ENCODE measurements at places on chromosomes 1 and 21.

GRCh38 chr1:206066479-206067171, 13.7 kb downstream of the RHEX start:
- no peak for DNase-seq
- H3K36me3 ChIP-seq, result no peaks in the 10 kb centered on the region
- no peak overlapping the region for H3K4me3 ChIP-seq
- no peaks in the 10 kb centered on the region for H3K27me3 ChIP-seq

DNA sequence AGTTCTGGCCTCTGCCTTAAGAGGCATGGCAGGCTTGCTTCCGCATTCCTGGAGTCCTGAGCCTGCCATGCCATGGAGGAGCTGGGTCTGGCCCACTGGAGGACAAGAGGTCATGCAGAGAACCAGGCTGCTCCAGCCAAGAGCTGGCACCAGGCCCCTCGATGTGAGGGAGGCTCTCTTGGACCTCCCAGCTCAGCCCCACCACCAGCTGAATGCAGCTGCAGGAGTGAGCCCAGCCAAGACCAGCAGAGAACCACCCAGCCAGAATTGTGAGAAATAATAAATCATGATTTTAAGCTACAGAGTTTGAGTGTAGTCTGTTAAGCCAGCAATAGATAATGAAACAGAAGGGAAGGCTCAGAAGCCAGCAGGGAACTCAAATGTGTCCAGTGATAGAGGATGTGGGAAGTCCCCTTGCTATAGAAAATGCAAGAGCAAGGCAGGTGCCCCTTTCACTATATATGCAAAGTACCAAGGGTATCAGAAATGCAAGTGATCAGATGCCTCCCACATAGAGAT, 118.4 kb downstream of the HIVEP3 start:
- no peak overlapping the region for H3K4me3 ChIP-seq
- no peaks in the 10 kb centered on the region for H3K27me3 ChIP-seq
- H3K27ac ChIP-seq, result no peak overlapping the region
- no peaks in the 10 kb centered on the region for H3K36me3 ChIP-seq

DNA sequence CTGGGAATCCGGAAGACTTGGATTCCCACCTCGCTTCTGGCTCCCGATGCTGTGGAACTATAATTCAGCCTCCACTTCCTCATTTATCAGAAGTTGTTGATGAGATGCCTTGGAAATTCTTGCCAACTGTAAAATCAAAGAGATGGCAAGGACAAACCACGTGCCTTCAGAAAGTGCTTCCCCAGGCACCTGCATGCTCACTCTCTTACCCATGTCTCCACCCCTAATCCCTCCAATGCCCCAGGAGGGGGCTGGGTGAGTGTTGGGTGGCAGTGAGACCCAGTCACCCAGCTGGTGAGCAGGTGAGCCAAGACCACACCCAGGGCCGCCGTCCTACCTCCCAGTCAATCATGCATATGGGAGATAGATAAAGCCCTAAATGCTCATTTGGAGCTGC, 160.8 kb downstream of the PSMG1 start:
- H3K36me3 ChIP-seq, result no peaks in the 10 kb centered on the region
- H3K4me1 ChIP-seq, result peaks cover 19% of the 10 kb centered on the region
- H3K27ac ChIP-seq, result peak overlapping the region; percentile 56

GRCh38 chr1:43843684-43844083, 89.9 kb upstream of the ARTN start:
- H3K27me3 ChIP-seq, result no peaks in the 10 kb centered on the region
- no peak overlapping the region for H3K27ac ChIP-seq
- DNase-seq, result no peak
- no peaks in the 10 kb centered on the region for H3K4me1 ChIP-seq
- no peak overlapping the region for H3K4me3 ChIP-seq

GRCh38 chr21:29186246-29186645, 55.8 kb downstream of the MAP3K7CL start:
- DNase-seq, result no peak
- H3K27me3 ChIP-seq, result no peaks in the 10 kb centered on the region
- H3K36me3 ChIP-seq, result no peaks in the 10 kb centered on the region
- peaks cover 35% of the 10 kb centered on the region for H3K4me1 ChIP-seq
- H3K4me3 ChIP-seq, result no peak overlapping the region

DNA sequence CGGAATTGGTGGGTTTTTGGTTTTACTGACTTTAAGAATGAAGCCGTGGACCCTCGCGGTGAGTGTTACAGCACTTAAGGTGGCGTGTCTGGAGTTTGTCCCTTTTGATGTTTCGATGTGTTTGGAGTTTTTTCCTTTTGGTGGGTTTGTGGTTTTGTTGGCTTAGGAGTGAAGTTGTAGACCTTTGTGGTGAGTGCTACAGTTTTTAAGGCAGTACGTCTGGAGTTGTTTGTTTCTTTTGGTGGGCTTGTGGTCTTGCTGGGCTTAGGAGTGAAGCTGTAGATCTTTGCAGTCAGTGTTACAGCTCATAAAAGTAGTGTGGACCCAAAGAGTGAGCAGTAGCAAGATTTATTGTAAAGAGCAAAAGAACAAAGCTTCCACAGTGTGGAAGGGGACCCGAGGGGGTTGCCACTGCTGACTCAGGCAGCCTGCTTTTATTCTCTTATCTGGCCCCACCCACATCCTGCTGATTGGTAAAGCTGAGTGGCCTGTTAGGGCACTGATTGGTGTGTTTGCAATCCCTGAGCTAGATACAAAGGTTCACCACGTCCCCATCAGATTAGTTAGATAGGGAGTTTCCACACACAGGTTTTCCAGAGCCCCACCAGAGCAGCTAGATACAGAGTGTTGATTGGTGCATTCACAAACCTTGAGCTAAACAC, 20.9 kb downstream of the HENMT1 start:
- H3K4me1 ChIP-seq, result no peaks in the 10 kb centered on the region
- no peak for DNase-seq
- peaks cover 3% of the 10 kb centered on the region for H3K36me3 ChIP-seq
- no peak overlapping the region for H3K27ac ChIP-seq
- H3K27me3 ChIP-seq, result no peaks in the 10 kb centered on the region
- H3K4me3 ChIP-seq, result no peak overlapping the region

DNA sequence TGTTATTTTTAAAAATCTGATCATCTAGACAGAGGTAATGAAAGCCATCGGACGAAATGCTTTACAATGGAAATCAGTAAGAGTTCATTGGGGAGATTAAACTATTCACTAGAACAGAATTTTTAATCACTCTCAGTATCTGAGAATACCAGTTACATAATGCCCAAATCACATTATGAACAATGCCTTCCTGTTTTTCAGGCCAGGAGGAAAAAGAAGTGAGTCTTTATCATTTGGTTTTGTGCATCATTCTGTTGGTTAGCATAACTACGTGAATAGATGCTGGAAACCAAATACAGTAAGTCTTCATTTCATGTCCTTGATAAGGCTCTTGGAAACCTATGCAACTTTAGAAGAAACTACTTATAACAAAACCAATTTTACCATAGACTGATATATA, 18.0 kb upstream of the ASB17 start:
- no peak overlapping the region for H3K27ac ChIP-seq
- no peaks in the 10 kb centered on the region for H3K36me3 ChIP-seq
- DNase-seq, result no peak
- no peaks in the 10 kb centered on the region for H3K27me3 ChIP-seq
- H3K4me1 ChIP-seq, result no peaks in the 10 kb centered on the region

- peaks cover 53% of the 10 kb centered on the region for H3K4me1 ChIP-seq
- H3K4me3 ChIP-seq, result no peak overlapping the region
- H3K36me3 ChIP-seq, result no peaks in the 10 kb centered on the region
- DNase-seq, result peak; percentile 94
- no peaks in the 10 kb centered on the region for H3K27me3 ChIP-seq
- H3K27ac ChIP-seq, result peak overlapping the region; percentile 92
These were observed 4.5 kb downstream of the HDGF start for GRCh38 chr1:156746728-156747631.

- H3K4me3 ChIP-seq, result no peak overlapping the region
- peaks cover 73% of the 10 kb centered on the region for H3K4me1 ChIP-seq
- DNase-seq, result peak; percentile 35
- no peaks in the 10 kb centered on the region for H3K36me3 ChIP-seq
These were observed 160.2 kb downstream of the DHRS3 start for GRCh38 chr1:12457771-12458170.

GRCh38 chr1:156487862-156488261, 12.7 kb downstream of the MEF2D start:
- no peaks in the 10 kb centered on the region for H3K36me3 ChIP-seq
- H3K27ac ChIP-seq, result no peak overlapping the region
- peaks cover 70% of the 10 kb centered on the region for H3K4me1 ChIP-seq

DNA sequence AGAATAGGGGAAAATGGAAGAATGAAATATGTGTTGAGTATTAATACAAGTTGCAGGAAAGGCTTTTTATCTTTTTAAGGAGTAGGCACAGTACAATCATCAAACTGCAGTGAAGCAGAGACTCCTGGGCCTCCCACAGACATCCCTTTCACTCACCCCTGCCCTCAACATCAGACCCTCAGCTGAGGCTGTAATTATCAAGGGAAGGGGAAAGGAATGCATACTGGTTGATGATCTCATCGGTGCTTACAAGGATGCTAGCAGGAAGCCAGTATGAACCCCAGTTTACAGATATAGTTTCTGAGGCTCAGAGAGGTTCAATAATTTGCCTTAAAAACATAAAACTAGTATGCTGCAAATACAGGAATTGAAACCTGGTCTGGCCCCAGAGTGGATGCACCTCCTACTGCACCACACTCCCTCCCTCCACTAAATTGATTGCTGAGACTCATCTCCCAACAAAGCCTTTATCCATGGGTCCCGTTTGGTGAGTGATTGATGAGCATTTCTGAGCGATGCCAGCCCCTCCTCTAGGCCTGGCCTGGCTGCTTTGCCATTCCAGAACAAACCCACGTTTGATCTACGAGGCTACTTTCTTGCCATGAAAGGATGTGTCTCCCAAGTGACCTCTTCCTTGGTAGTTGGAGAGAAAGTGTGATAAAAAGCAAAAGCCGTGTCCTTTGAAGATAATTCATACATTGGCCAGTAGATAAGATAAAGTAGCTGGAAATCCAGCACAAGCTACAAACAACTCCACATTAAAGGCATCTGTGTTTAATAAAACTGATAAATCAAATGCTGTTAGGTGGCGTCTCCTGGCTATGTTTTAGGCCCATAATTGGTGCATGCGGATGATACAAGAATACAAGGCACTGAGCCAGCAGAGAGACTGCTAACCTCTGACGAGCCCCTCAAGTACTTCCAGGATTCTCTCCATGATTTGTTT, 233.9 kb upstream of the CAMK1G start:
- H3K4me1 ChIP-seq, result no peaks in the 10 kb centered on the region
- DNase-seq, result no peak
- no peaks in the 10 kb centered on the region for H3K27me3 ChIP-seq
- no peaks in the 10 kb centered on the region for H3K36me3 ChIP-seq

GRCh38 chr1:174007851-174008250, 14.3 kb downstream of the RC3H1 start:
- no peak overlapping the region for H3K4me3 ChIP-seq
- no peak for DNase-seq

DNA sequence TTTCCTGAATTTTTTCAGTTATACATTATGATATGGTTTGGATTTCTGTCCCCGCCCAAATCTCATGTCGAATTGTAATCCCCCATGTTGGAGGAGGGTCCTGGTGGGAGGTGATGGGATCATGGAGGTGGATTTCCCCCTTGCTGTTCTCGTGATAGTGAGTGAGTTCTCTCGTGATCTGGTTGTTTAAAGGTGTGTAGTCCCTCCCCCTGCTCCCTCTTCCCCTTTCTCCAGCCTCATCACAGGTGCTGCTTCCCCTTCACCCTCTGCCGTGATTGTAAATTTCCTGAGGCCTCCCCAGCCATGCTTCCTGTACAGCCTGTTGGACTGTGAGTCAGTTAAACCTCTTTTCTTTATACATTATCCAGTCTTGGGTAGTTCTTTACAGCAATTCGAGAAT, 93.2 kb upstream of the HNRNPU start:
- H3K4me1 ChIP-seq, result peaks cover 6% of the 10 kb centered on the region
- H3K27me3 ChIP-seq, result no peaks in the 10 kb centered on the region
- no peaks in the 10 kb centered on the region for H3K36me3 ChIP-seq
- no peak overlapping the region for H3K27ac ChIP-seq
- no peak overlapping the region for H3K4me3 ChIP-seq
- no peak for DNase-seq

DNA sequence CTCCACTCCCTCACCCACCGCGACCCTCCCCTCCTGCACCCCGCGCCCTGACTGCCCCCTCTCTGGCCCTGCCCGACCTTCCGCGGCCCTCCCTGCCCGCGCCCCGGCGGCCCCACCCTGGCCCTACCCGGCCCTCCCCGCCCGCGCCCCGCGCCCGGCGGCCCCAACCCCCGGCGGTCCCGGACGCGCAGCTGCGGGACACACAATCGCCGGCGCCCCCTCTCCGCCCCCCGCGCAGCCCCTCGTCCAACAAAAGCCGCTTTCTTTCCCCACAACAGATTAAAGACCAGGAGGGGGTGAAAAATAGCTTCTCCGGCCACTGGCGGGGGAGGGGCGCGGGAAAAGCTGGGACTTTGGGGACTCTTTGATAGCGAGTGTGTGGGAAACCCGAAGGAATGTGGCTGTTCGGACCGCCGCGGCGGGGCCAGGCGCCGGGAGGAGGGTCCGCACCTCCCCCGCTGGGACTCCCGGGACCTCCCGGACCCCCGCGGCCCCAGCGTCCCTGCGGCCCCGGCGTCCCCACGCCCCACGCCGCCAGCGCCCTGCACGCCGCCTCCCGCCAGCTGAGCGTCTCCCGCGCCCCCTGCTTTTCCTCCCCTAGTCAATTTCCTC, 8.8 kb upstream of the ID3 start:
- peak overlapping the region; percentile 33 for H3K27ac ChIP-seq
- no peak overlapping the region for H3K4me3 ChIP-seq

- H3K4me3 ChIP-seq, result no peak overlapping the region
- H3K27ac ChIP-seq, result no peak overlapping the region
- H3K27me3 ChIP-seq, result no peaks in the 10 kb centered on the region
- H3K36me3 ChIP-seq, result no peaks in the 10 kb centered on the region
- H3K4me1 ChIP-seq, result peaks cover 7% of the 10 kb centered on the region
These were observed 9.4 kb downstream of the MORN1 start for GRCh38 chr1:2381741-2382620.

- no peaks in the 10 kb centered on the region for H3K36me3 ChIP-seq
- H3K27ac ChIP-seq, result peak overlapping the region; percentile 87
- no peak overlapping the region for H3K4me3 ChIP-seq
- DNase-seq, result peak; percentile 52
- H3K27me3 ChIP-seq, result no peaks in the 10 kb centered on the region
These were observed 978 bp downstream of the PRDM15 start for GRCh38 chr21:41877901-41878830.

GRCh38 chr21:36591326-36591970, 107.5 kb upstream of the SIM2 start:
- H3K36me3 ChIP-seq, result no peaks in the 10 kb centered on the region
- no peak overlapping the region for H3K4me3 ChIP-seq
- H3K27me3 ChIP-seq, result no peaks in the 10 kb centered on the region
- no peaks in the 10 kb centered on the region for H3K4me1 ChIP-seq

DNA sequence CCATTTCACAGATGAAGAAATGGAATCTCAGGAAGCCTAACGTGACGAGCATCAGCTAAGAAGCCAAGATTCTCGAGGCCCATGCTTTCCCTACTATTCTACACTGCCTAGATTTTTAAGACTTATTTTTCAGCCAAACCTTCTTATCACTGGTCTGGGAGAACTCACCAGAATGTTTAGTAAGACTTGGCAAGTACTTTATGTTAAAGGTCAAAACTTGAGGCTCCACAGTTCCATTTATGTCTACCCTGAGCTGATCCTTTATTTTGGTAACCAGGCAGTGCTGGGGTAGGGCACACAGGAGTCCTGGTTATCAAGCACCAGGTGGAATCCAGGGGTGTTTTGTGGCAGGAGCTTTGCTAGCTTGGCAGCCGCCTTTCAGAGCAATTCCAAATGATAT, 16.8 kb downstream of the PLXNA2 start:
- H3K27ac ChIP-seq, result peak overlapping the region; percentile 39
- H3K36me3 ChIP-seq, result no peaks in the 10 kb centered on the region
- H3K4me1 ChIP-seq, result peaks cover 68% of the 10 kb centered on the region

GRCh38 chr1:197462539-197462938, 194.5 kb downstream of the CRB1 start:
- H3K4me3 ChIP-seq, result no peak overlapping the region
- peaks cover 17% of the 10 kb centered on the region for H3K4me1 ChIP-seq
- H3K27ac ChIP-seq, result no peak overlapping the region
- H3K27me3 ChIP-seq, result no peaks in the 10 kb centered on the region
- no peak for DNase-seq
- H3K36me3 ChIP-seq, result no peaks in the 10 kb centered on the region
